ENCODE measurements at places on chromosomes 13 and 19. TPM values are rescaled to one million over a fixed set of nuclear protein-coding genes. Genes with fewer than 3 reads are reported as not detected.
A peak's percentile ranks its signal among the peaks of the same experiment; 100 is the strongest.

Gene ZNF723
- total RNA-seq: not detected

- H3K4me3 ChIP-seq: no peak overlapping the region
- no peak for DNase-seq
- H3K27ac ChIP-seq: no peak overlapping the region
- H3K4me1 ChIP-seq: no peaks in the 10 kb centered on the region
- no peaks in the 10 kb centered on the region for H3K27me3 ChIP-seq
These were observed 63.9 kb downstream of the SLC10A2 start for GRCh38 chr13:103002279-103002678.

Gene MEIOSIN
- not detected for total RNA-seq

Gene FAM216B
- not detected for total RNA-seq

DNA sequence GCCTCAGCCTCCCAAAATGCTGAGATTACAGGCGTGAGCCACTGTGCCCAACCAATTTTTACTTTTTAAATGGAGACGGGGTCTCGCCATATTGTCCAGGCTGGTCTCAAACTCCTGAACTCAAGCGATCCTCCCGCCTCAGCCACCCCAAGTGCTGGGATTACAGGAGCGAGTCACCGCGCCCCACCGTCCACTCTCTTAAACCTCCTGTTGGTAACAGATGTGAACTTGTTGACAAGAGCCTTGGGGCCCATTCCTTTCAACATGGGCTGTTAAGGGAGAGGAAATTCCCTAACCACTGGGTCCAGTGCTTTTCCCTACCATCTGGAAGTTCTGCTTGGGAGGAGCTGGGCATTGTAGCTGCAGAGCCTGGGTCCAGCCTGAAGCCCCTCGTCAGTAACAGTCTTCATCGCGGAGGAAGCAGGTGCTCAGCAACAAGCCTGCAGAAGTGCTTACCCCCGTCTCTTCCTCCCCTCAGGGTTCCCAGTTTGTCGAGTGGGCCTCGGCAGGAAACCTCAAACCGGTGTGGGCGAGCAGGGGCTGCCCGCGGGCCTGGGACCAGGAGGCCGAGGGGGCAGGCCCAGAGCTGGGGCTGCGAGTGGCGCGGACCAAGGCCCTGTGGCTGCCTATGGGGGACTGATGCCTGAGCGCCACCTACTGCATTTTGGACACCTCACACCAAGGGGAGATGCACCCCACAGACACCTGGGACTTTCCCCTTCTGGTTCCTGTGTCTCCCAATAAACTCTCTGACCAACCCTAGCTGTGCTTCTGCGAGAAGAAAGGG lies 4.0 kb upstream of the FLT3LG start:
- peak overlapping the region; percentile 64 for H3K4me3 ChIP-seq
- peak overlapping the region; percentile 80 for H3K27ac ChIP-seq
- H3K36me3 ChIP-seq: peaks cover 5% of the 10 kb centered on the region
- DNase-seq: peak; percentile 90
- no peaks in the 10 kb centered on the region for H3K27me3 ChIP-seq
- peaks cover 49% of the 10 kb centered on the region for H3K4me1 ChIP-seq

GRCh38 chr13:59532405-59532804 lies 631.3 kb downstream of the DIAPH3 start:
- no peak overlapping the region for H3K27ac ChIP-seq
- no peak overlapping the region for H3K4me3 ChIP-seq
- no peak for DNase-seq

All from activated CD4-positive, alpha-beta T cell treated with anti-CD3 and anti-CD28 coated beads for 36 hours (primary cell).